ENCODE measurements at places on chromosomes 3 and 15. TPM values are rescaled to one million over a fixed set of nuclear protein-coding genes. Genes with fewer than 3 reads are reported as not detected.

Gene CAMK1
- total RNA-seq = 16.4 TPM

Gene CGNL1
- total RNA-seq = 16.4 TPM

Gene NPAP1
- total RNA-seq = not detected

Gene XIRP1
- total RNA-seq = 319 TPM

GRCh38 chr3:40631341-40631995, 106.7 kb downstream of the ZNF621 start:
- no peak for DNase-seq

DNA sequence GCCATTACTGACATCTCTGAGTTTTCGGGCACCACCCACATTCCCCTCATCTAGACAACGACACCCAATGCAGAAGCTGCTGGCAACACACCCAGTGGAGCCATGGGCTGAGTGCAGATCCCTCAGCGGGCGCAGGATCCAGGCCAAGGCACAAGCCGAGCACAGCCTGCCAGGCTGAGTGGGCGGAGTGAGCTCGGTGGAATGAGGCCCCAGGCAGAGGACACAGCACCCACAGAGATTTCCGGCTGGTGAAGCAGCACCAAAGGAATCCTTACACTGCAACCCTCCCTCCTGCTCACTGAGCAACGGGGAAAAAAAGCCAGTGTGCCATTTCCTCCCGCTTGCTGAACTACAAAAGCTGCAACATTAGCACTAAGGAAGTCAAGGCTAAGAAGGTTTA, 34.3 kb downstream of the ZMAT3 start:
- no peak for DNase-seq

GRCh38 chr15:68667800-68668625, 89.2 kb downstream of the CORO2B start:
- DNase-seq = no peak

GRCh38 chr15:68494573-68495110, 62.7 kb upstream of the ITGA11 start:
- DNase-seq = no peak

DNA sequence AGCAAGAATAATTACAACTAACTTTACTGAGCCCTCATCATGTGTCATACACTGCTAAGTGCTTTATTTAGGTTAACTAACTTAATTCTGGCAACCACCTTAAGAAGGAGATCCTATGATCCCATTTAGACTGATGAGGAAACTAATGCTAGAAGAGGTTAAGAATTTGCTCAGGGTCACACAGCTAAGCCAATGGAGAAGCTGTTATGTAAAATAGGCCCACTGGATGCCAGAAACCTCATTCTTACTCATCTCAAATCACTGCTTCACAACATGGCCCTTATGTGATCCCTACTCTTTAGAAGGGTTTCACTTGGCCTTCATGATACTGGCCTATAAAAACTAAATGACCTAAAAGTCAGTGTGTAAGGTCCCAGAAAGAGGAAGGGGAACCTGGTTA, 41.2 kb downstream of the IMPG2 start:
- no peak for DNase-seq

DNA sequence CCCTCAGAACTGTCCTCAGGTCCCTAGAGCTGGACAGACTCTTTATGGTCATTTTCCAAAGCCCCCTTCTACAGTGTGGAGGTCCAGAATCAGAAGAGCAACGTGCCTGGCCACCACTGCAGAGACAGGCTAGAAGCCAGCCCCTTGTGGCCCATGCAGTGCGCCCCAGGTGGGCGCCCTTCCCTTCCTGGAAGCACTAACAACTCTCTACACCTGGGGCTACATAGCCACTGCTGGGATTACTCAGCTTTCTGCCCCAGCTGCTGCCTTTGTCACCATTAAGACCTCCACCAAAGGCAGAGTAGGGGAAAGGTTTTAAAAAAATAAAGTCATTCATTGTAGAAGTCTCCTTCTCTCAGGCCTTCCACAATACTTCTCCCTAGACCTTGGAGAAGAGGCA, 2.3 kb downstream of the RASGRP1 start:
- no peak for DNase-seq

- no peak for DNase-seq
Measured at GRCh38 chr15:79067072-79067833, 23.3 kb downstream of the RASGRF1 start.

DNA sequence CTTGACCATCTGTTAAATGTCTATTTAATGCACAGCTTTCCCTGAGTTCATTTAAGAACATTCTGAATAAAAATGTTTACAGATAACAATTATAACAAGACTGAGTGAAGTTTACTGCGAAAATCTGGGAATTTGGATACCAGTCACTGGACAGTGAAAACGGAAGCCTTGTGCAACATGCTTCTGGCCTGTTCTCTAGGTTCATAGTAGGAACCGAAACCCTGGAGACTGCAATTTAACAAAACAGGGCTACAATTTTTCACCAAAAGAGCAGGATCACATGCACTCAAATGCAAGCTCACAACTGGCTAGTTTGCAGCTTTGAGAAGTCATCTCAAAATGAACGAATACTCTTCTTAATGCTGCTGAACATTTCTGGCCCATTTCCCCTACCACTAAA, 435.9 kb downstream of the NR2F2 start:
- DNase-seq = no peak

DNA sequence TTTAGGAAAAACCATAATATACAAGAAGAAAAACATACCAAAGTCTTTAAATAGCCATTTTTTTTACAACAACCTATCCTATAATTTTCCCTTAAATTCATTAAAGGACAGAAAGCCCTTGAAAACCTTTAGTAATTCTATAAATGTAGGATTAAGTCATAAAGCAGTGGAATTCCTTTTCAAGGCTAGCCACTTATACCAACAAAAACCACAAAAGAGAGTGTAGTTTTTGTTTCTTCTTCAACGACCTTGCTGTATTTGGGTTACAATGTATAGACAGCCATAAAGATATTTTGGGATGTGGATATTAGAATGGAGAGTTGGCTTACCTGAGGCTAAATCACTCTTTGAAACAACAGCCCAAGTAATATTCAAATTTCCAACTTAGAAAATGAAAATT, 296.6 kb upstream of the CDIN1 start:
- DNase-seq = no peak

- DNase-seq = no peak
Measured at GRCh38 chr15:77830051-77830468, 197.3 kb upstream of the LINGO1 start.

DNA sequence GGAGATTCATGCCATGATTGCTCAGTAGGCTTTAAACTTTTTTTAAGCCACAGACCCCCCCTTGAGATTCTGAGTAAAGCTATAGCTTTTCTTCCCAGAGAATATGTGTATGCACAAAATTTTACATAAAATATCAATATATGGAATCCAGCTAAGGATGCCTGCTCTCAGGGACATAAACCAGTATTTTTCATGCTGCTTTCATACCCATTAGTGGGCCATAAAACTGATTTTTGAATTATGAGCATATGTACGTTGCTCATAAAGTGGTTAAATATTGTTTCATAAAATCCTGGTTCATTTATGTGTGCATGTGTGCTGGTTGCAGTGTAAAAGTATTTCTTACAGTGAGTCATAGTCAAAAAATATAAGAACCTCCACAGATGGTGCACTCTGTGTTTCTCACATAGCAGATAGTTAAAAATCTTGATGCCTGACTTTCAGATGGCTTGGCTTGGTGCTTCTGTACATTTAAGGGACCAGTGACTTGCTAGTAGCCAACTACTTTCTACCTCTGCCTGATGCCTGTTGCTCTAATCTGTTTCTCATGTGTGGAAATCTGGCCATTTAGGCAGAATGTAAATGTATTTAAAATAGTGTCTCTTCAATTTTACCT, 71.9 kb downstream of the ARHGEF26 start:
- no peak for DNase-seq
